GM23248 (cell line): ENCODE measurements at places on chromosomes 5 and 9. TPM values are rescaled to one million over a fixed set of nuclear protein-coding genes. Genes with fewer than 3 reads are reported as not detected.

Gene SAXO1
- polyA plus RNA-seq: 0.65 and 0.83 TPM in 2 replicates

Gene HSPB3
- 5.4 and 8.0 TPM in 2 replicates for polyA plus RNA-seq

Gene HSD17B4
- 71.1 and 86.5 TPM in 2 replicates for polyA plus RNA-seq

Gene NIPAL4
- not detected in 2 replicates for polyA plus RNA-seq

Gene LCN12
- not detected in 2 replicates for polyA plus RNA-seq

Gene FAM81B
- not detected in 2 replicates for polyA plus RNA-seq

Gene MEF2C
- 3.2 and 4.5 TPM in 2 replicates for polyA plus RNA-seq

Gene CDKN2A
- polyA plus RNA-seq: 42.2 and 43.6 TPM in 2 replicates

Gene IL11RA
- 44.0 and 44.1 TPM in 2 replicates for polyA plus RNA-seq

Gene IL7R
- 10.9 and 13.9 TPM in 2 replicates for polyA plus RNA-seq

Gene CSF1R
- polyA plus RNA-seq: 0.48 and 0.56 TPM in 2 replicates

Gene CCDC107
- 52.8 and 55.7 TPM in 2 replicates for polyA plus RNA-seq

Gene SLC6A18
- polyA plus RNA-seq: not detected in 2 replicates

Gene MINAR2
- not detected in 2 replicates for polyA plus RNA-seq

Gene MAP1B
- polyA plus RNA-seq: 261 and 267 TPM in 2 replicates

GRCh38 chr5:168209244-168209995, 82.0 kb upstream of the WWC1 start:
- DNase-seq: peak; percentile 54

DNA sequence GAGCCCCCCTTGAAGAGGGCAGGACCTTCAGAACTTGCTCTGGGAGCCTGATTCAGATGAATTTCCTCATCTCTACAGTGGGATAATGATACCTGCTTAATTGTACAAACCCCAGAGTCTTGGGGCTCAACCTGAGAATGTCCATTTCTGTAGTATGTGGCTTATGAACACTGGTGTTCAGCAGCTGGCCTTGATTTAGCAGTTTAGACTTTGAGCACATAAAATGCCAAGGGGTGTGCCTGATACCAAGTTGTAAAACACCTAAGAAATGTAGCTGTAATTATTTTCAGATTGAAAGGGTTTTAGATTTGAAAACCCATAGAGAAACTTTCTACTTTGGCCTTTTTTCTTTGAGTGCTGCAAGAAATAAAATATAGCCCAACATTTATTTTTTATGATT, 44.9 kb downstream of the SFXN1 start:
- DNase-seq: no peak

DNA sequence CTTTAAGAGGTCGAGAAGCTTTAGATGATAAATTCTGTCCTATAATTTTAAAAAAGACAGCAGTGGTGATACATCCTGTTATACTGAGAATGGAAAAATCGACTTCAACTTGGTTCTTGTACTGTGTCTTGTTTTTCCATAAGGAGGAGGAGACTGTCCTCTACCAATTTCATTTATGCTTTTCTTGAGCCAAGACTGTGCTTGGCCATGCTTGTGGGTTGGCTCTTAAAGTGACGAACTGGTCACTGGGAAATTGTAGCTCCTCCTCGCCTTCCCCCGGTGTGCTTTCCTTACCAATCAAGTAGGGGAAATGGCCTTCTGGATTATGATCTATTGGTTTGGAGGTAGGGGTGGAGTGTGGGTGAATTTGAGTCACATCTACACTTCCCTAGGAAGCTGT, 67.1 kb upstream of the HSPB3 start:
- DNase-seq: peak; percentile 46

- DNase-seq: peak; percentile 27
Measured at GRCh38 chr5:81782811-81783210, 31.9 kb upstream of the SSBP2 start.

GRCh38 chr9:90189306-90189705, 453.3 kb downstream of the DIRAS2 start:
- DNase-seq: no peak

DNA sequence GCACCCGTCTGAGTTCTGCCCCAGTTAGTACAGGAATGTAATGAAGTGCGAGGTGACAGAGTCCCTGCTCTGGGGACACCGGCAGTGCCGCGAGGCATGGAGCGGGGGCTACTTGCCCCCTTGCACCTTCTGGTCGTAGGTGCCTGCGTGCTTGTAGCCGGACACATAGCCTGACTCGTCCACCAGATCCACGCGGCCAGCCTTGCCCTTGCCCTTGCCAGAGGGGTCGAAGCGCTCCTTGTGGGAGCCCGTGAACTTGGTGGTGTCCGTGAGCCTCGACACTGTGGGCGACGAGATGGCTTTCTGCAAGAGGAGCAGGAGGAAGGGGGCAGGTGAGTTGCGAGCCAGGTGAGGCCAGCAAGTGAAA, 28.2 kb downstream of the TPPP start:
- no peak for DNase-seq

DNA sequence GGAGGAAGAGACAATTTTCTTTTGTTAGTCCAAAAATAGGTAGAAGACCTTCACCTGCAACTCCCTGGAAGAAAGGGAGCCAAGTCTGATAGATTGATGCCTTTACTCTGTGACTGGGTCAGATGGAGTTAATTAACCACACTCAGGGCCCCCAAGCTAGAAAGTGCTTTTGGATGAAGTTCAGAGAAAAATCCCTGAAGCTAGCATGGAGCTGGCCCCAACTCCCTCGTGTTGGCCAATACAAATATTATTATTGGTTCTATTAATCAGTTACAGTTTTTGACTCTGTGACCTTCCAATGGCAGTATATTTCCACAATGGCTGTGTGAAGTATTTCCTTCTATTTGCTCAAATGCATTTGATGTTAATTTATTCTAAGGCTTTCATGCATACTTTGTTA, 1753.5 kb downstream of the EFNA5 start:
- DNase-seq: no peak

DNA sequence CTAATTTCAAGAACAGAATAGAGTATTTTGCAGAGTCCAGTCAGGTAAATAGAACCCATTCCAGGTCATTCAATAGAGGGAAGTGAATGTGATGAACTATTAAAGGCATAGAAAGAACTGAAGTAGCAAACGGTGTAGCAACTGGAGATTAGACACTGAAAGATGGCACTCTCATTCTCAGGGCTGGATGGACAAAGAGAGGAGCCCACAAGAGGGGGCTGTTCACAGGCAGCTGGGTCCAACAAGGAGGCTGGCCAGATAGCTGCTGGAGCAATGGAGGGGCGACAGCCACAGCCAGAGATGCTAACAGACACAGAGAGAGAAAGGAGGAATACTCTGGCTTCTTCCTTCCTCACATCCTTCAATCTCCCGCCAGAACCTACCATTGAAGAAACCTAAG, 93.1 kb upstream of the SMARCA2 start:
- no peak for DNase-seq

DNA sequence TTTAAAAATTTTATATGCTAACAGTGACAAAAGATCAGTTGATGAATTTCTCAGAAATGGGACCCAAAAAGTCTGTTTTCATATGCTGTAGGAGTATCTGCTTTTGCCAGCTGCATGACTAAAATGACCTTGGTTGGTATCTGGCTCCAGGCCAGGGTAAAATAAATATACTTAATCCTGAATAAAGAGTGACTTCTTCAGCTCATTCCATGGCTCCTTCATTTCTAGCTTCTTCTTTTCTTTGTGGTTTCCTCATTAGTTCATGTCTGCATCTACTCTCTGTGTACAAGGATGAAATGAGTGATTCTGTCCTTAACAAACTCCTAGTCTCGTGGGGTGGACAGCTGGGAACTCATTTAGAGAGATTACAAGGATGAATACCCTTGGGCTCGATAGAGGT, 36.0 kb downstream of the RCL1 start:
- DNase-seq: peak; percentile 67

GRCh38 chr9:98922721-98923435, 20.8 kb upstream of the COL15A1 start:
- no peak for DNase-seq

DNA sequence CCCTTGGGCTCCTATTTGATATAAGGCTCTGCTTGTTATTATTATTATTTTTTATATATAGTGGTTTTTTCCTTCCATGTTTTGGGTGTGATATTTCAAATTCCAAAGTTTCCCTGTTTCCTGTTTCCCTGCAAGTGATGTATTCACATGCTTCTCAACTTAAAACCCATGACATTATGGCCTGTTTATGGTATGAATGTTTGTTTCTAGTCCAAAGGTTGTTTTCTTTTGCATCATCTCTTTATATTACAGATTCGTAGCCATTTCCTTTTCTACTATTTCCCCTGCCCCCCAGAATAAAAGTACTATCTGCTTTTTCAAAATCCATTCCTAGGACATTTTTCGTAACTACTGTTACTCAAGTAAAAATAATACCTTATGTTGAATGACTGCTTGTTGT, 7.5 kb downstream of the SEMA6A start:
- DNase-seq: no peak

- no peak for DNase-seq
Measured at GRCh38 chr5:81188962-81189361, 44.2 kb upstream of the CKMT2 start.

GRCh38 chr5:98433673-98434072, 339.8 kb upstream of the RGMB start:
- DNase-seq: peak; percentile 71

DNA sequence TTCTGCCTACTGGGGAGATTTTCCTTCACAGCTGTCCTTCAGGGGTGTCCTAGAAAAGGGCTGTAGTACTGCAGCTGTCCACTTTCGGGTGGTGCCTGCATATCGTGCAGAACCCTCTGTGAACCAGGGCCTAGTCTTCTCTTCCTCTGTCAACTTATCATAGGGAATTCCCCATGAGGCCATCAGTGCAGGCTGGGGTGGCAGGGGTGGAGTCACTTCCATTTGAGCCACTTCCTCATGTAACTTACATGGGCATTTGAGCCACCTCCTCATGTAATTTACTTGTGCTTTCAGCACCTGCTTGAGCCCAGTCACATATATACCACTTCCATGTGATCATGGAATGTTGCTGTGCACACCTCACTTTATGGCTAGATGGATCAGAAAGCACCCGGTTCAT, 742.0 kb upstream of the RGMB start:
- DNase-seq: peak; percentile 2

- DNase-seq: no peak
Measured at GRCh38 chr9:104694218-104694617, at the start of gene OR13D1. TSS of gene OR13D1 (plus strand) at chr9:104694518. CDS start at chr9:104694518, 0 bp downstream.

- no peak for DNase-seq
Measured at GRCh38 chr5:161058781-161059180, 206.8 kb upstream of the ATP10B start.

GRCh38 chr9:134758949-134759607, 117.5 kb downstream of the COL5A1 start:
- DNase-seq: peak; percentile 48

- DNase-seq: peak; percentile 62
Measured at GRCh38 chr5:93425096-93425495, 155.9 kb downstream of the NR2F1-AS1 start.

GRCh38 chr5:165457859-165458481, 1952.6 kb downstream of the MAT2B start:
- DNase-seq: peak; percentile 1

- peak; percentile 90 for DNase-seq
Measured at GRCh38 chr5:10555277-10555684, 8.6 kb upstream of the ANKRD33B start.
